Stimulated activated CD4-positive, alpha-beta T cell treated with anti-CD3 and anti-CD28 coated beads, Interleukin-15, amount 100 ng/mL, for 1 hour (primary cell): ENCODE measurements at places on chromosomes 2 and 18.

DNA sequence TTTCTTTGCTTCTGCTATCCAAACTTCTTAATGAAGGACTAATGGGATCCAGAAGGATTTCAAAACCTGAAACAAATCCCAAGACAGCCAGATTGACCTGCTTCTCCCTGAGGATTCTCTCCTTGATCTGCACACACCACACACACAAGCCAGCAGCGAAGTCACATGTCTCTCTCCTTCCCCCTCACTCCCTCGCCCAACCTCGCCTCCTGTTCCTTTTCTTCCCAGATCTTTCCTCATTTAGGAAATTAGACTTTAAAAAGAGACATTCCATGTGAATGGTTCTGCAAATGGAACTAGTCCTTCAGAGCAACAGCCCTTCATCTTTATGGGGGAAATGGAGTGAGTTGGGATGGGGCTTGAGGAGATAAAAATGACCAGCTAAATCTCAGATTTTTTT is 639.1 kb upstream of the SETBP1 start:
- no peak for DNase-seq

DNA sequence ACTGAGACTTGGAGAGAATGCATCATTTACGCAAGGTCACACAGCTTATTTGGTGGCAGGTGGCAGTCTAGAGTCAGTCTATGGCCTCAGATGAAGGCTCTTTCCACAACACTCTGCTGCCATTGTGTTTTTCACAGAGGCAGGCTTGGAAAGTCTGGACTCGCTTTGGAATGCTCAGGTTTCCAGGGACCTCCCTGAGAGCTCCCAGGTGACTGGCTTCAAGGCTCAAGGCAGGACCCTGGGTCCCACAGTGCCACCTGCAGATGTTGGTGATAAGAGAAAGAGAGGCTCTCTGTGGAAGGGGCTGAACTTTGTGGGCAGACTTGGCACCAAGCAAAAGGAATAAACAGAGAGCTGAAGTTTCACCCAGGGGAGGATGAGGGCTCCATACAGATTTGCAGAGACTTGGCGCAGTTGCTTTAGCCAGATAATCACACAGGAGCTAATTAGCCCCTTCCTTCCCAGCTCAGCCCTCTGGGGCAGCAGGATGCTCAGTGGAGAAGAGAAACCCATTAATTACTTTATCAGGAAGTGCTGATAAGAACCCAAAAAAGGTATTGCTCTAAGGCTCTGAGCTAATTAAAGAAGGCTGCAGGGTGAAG is 103.5 kb downstream of the LBH start:
- DNase-seq: no peak

DNA sequence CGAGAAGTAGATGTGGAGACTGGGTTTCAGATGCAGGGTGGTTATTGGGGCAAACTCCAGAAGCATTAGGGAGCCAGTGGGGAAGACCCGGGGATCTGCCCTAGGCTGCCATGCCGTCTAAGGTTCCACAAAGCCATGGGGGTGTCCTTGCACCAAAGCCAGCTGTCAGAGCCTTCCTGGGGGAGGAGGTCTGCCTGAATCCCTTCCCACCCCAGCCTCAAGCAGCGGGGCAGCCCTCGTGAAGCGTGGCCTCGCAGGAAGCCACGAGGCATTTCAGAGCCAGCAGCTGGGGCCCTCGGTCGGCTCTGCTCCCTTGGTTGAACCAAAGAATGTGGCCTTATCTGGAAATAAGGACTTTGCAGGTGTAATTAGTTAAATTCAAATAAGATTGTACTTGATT is 51.2 kb upstream of the UBE2F start:
- no peak for DNase-seq

- DNase-seq: no peak
These were observed 1.1 kb downstream of the DIPK1C start for GRCh38 chr18:74456017-74456348.

DNA sequence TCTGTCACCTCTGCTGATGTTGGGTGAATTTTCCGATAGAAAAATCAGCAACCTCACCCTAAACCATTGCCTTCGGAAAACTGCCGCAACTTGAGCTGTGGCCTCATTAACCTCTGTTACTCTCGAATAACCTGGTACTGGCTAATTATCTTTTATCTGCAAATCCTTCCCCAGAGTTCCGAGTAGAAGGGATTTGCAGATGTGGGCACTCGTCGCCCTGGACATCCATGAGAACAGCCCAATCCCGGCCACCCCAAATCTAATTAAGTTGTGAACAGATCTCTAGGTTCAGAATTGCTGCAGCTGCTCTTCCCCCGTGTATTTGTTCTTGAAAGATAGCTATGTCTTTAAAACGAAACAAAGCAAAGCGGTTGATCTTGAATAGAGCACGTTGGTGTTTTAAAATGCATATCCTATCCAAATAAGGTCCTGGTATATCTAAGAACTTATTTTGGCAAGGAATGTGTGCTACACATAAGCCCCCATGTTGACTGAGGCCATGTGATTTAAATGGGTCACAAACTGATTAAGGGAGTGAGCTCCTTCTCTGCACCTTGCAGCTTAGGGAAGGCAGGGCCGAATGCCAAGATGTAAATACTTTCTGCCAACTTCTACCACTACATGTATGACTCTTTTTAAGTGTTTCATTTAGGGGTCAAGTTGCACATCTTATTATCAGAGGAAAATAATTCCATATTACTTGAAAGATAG is 88.2 kb downstream of the MTCL1 start:
- no peak for DNase-seq

- DNase-seq: no peak
These were observed 51.9 kb downstream of the SDC1 start for GRCh38 chr2:20173064-20173463.

GRCh38 chr18:8536922-8537321 is 72.3 kb upstream of the RAB12 start:
- no peak for DNase-seq

DNA sequence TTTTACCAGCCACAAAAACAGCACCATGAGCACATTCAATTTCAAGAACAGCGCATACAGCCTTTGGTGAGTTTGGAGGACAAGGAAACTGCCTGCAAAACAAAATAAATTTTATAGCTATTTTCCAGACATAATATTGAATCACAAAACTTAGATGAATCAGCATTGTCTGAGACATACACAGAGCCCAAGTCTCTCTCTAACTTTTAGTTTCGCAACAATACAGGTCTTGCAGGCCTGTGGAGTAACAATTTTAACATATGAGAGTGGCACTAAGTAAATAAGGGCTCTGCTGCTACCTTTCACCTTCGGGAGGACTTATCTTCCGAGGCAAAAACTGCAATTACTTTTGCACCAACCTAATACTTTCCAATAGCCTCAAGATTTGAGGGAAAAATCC is 56.1 kb upstream of the PEX13 start:
- no peak for DNase-seq

- DNase-seq: no peak
These were observed 231.5 kb upstream of the TCF4 start for GRCh38 chr18:55819448-55819847.

GRCh38 chr2:238513346-238513745 is 86.6 kb downstream of the ASB1 start:
- no peak for DNase-seq

- no peak for DNase-seq
These were observed 32.7 kb downstream of the SPIRE1 start for GRCh38 chr18:12625241-12625640.

DNA sequence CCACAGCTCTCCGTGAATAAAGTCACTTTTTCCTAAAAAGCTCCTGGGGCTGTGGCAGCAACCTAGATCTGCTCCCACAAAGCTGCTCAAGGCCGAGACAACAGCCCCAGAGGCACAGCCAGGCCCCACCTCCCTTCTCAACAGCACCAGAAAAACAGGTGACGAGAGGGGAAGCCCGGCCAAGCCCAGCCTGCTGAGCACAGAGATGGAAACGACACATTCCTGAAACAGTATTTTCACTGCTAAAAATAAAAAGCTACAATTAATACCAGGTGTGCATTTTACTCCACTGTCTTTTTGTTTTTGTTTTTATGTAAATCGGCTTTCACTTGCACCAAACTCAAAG is 199.3 kb downstream of the HDAC4 start:
- DNase-seq: no peak

GRCh38 chr2:149205143-149205542 is 125.2 kb upstream of the LYPD6 start:
- no peak for DNase-seq

DNA sequence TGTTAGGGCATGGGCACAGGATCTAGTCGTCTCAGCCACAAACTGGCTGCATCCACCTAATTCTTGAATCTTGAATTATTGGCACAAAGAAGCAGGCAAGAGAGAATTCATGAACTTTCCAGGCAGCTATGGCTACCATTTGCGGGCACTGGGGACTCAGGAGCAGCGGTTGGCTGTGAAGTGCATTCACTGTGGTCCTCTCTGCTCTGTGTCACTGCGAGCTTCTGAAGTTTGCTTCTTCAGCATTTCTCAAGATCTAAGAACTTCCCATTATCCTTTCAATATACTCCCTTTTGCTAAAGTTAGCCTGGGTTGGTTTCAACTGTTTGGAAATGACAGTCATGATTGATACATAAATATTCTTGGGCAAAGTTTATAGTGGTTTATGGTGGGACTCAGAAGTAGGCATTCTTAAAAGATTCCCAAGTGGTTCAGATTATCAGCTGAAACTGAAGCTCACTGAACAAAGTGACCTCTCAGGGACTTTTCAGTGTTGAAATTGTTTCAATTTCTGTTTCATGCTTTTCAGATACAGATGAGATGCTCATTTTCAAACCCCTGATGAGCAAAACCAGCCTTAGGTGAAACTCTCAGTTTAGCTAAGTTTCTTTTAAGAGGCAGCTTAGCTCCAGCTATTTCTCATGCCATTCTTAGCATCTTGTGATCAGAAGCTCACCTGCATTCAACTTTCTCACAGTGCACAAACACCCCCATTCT is 1258.3 kb upstream of the GYPC start:
- DNase-seq: no peak

DNA sequence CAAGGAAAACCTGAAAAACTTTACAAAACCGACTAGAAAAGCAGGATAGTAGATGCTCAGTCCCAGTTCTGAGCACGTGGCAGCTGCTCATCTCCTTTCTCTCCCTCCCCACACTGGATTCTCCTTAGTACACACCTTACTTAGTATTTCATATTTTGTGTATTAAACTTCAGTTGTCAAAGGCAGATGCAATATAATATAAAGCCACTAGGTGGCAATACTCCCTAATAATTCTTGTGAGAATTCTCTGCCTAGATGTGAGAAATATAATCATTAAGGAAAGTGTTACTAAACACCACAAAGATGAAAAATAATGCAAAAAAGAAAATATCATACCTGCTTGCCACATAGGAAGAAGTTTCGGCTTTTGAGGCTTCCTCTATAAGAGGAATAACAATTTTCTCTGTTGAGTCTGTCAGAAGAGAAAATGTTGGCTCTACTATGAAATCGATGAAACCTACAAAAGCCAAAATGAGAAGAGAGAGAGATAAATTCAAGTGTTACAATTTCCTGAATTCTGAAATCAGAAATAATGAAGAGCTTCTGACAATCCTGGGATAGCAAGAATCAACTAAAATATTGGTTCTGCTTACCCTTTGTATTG is 200.6 kb downstream of the PPP1R1C start:
- DNase-seq: no peak

GRCh38 chr2:231781798-231782726 is 980 bp upstream of the PDE6D start:
- no peak for DNase-seq

DNA sequence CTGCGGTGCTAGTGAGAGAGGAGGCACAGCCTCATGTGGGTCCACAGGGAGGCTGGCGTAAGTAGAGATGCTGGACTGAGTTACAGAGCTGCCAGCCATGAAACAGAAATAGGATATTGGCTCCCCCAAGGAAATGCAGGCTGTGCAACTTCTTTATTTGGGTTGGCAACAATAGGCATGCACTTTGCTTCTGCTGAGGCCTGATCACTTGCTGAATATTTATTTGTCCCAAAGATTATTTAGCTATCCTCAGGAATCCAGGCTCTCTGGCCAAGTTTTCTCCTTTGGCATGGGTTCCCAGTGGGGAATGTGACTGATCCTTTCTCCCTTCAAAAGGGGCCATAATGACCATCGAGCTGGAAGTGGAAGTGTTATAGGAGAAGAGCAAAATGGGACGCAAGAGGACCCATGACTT is 60.0 kb downstream of the MAPK4 start:
- no peak for DNase-seq

DNA sequence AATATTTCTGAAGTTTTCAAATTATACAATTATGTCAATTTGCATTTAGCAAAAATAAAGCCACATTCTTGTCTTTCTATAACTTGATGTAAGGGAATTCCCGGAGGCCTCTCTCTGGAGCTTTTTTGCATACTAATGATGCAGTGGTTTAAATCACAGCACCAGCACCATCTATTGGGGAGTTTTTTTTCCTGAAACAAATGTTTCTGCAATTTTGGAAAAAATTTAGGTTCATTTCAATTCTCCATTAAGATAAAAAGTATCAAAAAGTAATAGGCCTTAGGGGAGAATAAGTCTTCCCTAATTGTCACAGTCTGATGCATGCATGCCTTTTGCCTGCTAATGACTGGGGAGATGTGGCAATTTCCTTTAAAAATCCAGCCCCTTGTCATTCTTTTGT is 13.5 kb downstream of the CBLN2 start:
- no peak for DNase-seq

DNA sequence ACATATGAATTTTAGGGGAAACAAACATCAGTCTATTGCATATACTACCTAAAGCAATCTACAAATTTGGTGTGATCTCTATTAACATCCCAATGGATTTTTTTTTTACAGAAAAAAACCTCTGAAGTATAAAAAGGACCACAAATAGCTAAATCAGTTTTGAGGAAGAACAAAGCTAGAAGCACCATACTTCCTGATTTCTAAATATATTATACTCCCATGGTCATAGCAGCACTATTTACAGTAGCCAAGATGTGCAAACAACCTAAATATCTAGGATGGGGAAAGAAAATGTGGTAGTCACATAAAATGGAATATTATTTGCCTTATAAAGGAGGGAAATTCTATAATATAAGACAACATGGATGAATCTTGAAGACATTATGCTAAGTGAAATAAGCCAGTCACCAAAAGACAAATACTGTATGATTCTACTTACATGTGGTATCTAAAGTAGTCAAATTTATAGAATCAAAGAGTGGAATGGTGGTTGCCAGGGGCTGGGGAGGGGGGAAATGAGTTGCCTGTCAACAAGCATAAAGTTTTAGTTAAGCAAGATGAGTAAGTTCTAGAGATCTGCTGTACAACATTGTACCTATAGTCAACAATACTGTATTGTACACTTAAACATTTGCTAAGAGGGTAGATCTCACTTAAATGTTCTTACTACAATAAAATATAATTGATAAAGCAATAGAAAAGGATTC is 17.6 kb upstream of the CASP8 start:
- DNase-seq: no peak
